Smooth muscle cell of the umbilical artery (primary cell): ENCODE measurements at places on chromosomes 12 and 14. TPM values are rescaled to one million over a fixed set of nuclear protein-coding genes. Genes with fewer than 3 reads are reported as not detected.

Gene SLC25A21
- 0.51 and 0.89 TPM in 2 replicates for total RNA-seq

Gene LTB4R2
- total RNA-seq: 2.1 and 3.5 TPM in 2 replicates

Gene CRIP1
- total RNA-seq: 0.14 TPM in 1 of 2 replicates, not detected in the other

Gene CCDC175
- not detected in 2 replicates for total RNA-seq

Gene TTC6
- total RNA-seq: under 0.01 and 0.09 TPM in 2 replicates

Gene GLI1
- 0.30 and 0.74 TPM in 2 replicates for total RNA-seq

Gene RD3L
- not detected in 2 replicates for total RNA-seq

Gene KRT7
- total RNA-seq: 1.8 and 2.1 TPM in 2 replicates

Gene TMEM179
- 0.18 TPM in 1 of 2 replicates, not detected in the other for total RNA-seq

Gene TROAP
- 0.89 and 5.0 TPM in 2 replicates for total RNA-seq

Gene ATL1
- total RNA-seq: 5.6 and 5.7 TPM in 2 replicates

Gene FAR2
- total RNA-seq: 0.89 and 4.2 TPM in 2 replicates

Gene PROX2
- not detected in 2 replicates for total RNA-seq

Gene GLT8D2
- total RNA-seq: 29.2 and 74.8 TPM in 2 replicates

Gene HOXC9
- 4.3 and 4.5 TPM in 2 replicates for total RNA-seq

Gene GON7
- total RNA-seq: 8.3 and 9.7 TPM in 2 replicates

Gene PYM1
- 22.5 and 24.1 TPM in 2 replicates for total RNA-seq

Gene ENDOU
- total RNA-seq: under 0.01 and 0.14 TPM in 2 replicates

Gene BEGAIN
- total RNA-seq: under 0.01 and 0.88 TPM in 2 replicates

Gene SYNDIG1L
- total RNA-seq: not detected in 2 replicates

Gene BEST3
- 0.30 and 0.37 TPM in 2 replicates for total RNA-seq

Gene PTPRR
- 0.30 and 2.7 TPM in 2 replicates for total RNA-seq

Gene SINHCAF
- 49.0 and 71.6 TPM in 2 replicates for total RNA-seq

Gene GLRX5
- total RNA-seq: 27.1 and 34.7 TPM in 2 replicates

Gene OTOGL
- under 0.01 and 0.09 TPM in 2 replicates for total RNA-seq

Gene CCDC38
- total RNA-seq: not detected in 2 replicates

Gene SPX
- 0.89 and 1.9 TPM in 2 replicates for total RNA-seq

Gene NID2
- total RNA-seq: 157 and 264 TPM in 2 replicates

Gene NTF3
- total RNA-seq: 7.1 and 13.9 TPM in 2 replicates

Gene PTGR2
- 4.7 and 8.3 TPM in 2 replicates for total RNA-seq

Gene SLC35F4
- not detected in 2 replicates for total RNA-seq

Gene SLC2A14
- 0.09 TPM in 1 of 2 replicates, not detected in the other for total RNA-seq

Gene PRH2
- total RNA-seq: 0.28 TPM in 1 of 2 replicates, not detected in the other

Gene RFX4
- total RNA-seq: not detected in 2 replicates

Gene STYX
- 18.4 and 24.8 TPM in 2 replicates for total RNA-seq

Gene KRT78
- total RNA-seq: not detected in 2 replicates

Gene MMP17
- 18.4 and 20.7 TPM in 2 replicates for total RNA-seq

Gene NUMB
- total RNA-seq: 20.8 and 61.4 TPM in 2 replicates

Gene REM2
- 0.14 TPM in 1 of 2 replicates, not detected in the other for total RNA-seq

Gene ALKBH2
- total RNA-seq: 14.0 and 15.7 TPM in 2 replicates

Gene RAD52
- 17.5 and 19.7 TPM in 2 replicates for total RNA-seq

Gene TAS2R9
- 0.30 and 0.37 TPM in 2 replicates for total RNA-seq

Gene CLEC14A
- total RNA-seq: 0.74 and 1.2 TPM in 2 replicates

Gene KRT6C
- total RNA-seq: not detected in 2 replicates
